ENCODE measurements at places on chromosomes 3 and 15.

DNA sequence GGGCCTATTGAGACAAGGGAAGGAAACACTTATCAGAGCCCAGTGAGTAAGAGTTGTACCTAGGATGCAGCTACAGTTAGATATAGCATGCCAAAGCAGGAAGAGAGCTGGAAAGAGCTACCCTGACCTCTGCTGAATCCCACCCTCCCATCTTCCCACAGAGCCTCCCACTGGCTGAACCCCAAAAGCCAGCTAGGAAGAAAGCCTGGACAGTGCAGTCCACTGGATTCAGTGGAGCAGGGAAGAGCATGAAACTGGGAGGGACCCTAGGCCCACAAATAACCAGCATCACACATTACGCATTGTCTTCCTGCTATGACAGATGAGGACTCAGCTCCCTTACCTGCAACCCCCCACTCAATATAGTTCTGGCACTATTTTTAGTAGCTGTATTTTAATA, 81.5 kb upstream of the AKAP13 start:
- no peak for DNase-seq

DNA sequence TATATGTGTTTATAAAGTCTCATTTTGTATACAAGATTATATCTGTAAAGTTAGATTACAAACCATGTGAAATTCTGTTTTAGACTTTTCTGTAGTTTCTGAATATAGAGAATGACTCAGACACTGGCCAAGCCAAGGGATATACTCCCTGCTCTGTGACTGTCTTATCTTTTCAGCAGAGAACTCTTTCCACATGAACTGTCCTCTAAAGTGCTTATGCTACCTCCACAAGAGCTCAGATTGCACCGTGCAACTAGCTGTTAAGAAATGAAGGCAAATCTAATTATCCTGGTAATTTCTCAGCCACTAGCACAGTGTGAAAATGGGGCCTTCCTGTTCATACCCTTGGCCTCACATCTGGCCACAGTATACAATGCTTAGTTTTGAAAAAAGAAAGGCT, 44.3 kb upstream of the CPNE4 start:
- no peak for DNase-seq

GRCh38 chr3:171711461-171712170, 98.7 kb downstream of the PLD1 start:
- DNase-seq: no peak

DNA sequence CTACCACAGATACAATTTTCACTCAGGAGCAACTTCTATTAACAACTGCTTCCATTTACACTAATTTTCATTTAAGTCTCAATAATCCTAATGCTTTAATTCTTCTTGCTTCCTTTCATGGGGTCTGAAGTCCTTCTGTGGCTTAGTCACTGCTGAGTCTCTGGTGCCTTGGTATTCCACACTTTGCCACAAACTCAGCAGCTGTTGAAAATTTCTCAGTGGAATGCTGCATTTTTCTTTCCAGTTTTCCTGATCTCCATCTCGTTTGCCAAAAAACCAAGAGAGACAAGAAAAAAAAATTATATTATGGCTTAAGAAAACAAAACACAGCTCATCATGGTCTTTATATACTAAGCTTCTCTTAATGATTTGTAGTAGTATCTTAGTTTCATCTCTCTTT, 269.2 kb upstream of the AZI2 start:
- DNase-seq: no peak

DNA sequence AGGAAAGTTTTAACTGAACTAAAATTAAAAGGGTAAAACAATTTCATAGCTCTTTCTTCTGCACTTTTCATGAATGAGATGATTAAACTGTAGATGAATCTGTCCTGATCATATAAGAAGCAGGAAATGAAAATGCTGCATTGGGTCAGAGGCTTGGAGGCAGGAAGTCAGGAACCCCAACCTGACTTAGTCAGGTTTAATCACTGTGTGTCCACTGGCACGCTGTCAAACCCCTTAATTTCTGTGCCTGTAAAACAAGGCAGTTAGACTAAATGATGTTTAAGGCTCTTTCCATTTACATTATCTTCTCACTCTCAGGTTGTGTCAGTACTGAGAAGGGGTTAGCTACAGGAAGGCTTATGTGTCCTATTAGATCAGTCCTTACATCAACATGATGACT, 193.3 kb upstream of the TTC14 start:
- peak; percentile 43 for DNase-seq

- DNase-seq: no peak
Observed at GRCh38 chr3:157094301-157094700, 65.6 kb downstream of the CCNL1 start.

GRCh38 chr3:180321534-180321933, 280.4 kb upstream of the TTC14 start:
- no peak for DNase-seq

DNA sequence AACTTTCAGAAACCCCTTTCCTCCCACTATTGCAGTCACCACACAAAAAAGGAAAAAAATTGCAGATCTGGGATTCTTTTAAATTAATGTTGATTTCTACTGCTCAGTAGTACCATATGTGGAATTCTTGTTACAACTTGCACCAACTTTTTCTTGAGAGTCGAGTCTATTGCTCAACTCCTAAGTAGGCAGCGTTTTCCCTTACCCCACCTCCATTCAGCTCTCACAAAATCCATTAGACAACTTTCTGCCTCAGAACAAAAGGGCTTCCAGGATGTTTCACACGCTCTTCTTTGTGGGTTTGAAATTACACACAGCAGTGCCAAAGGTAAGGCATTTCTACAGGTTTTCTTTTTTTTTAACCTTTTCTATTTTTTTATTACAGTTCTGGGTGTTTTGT, 179.5 kb downstream of the ANXA2 start:
- no peak for DNase-seq

DNA sequence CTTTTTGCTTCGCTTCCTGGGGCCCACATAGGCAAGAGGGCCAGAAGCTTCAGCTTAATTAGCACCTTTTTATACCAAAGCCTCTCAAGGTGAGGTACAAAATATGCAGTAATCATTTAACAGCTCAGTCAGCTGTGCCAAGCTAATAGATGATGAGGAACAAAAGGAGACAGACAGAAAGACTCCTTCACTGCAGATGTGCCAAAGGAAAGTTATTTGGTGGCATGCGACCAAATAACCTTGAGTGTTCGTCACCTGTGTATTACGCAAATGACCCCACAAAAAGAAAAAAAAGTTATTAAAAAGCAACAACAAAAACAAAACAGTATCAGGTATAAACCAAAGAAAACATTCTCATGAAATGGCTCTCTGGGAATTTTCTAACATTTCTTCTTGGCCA, 325.8 kb upstream of the IGF1R start:
- no peak for DNase-seq

DNA sequence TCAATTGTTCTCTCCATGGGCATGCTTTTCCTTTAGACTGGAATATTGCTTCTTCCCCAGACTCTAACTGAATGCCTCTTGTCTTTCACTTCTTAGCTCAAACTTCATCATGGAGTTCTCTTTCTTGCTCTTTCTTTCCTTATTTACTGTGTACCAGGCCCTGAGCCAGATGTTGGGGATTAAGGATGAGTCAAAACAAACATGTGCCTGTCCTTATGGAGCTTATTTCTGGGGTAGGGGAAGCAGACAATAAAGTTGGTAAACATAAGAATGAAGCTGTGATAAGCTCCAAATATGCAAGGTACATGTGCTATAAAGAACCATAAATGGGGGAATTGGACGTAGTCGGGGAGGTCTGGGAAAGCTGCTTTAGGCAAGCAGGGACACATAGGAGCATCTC, 145.8 kb downstream of the ALDH1A2 start:
- DNase-seq: no peak

DNA sequence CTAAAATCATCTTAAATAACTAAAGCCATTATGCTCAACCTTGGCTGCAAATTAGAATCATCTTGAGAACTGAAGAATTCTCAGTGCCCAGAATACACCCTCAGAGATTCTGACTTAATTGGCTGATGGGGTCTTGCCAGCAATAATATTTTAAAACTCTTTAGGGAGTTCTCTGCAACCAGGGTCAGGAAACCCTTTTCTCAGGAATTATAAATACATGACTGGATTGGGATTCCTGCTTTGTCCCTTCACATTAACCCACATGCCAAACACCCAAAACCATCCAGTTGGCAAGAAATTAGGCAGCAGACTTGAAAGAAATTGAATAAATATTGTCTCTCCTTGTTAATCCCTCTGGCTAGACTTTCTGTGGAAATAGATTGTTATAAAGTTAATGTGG, 482.3 kb upstream of the NECTIN3 start:
- DNase-seq: no peak

DNA sequence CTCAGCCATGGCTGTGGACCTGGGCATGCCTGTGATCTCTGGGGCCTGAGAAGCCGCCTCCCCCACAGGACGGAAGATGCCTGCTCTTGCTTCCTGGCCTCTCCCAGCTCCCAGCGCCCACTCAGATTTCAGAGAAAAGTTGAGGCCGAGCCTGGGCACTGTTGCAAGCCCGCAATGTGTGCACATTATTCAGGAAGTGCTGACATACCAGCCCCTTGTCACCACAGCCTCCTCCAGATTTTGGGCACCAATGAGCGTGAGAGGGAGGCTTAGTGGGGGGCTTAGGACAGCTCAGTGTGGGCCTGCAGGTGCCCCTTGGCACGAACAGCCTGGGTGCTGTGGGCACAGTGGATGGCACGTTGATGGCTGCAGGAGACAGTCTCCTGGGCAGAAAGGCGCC, 1400.9 kb upstream of the ALCAM start:
- DNase-seq: no peak

DNA sequence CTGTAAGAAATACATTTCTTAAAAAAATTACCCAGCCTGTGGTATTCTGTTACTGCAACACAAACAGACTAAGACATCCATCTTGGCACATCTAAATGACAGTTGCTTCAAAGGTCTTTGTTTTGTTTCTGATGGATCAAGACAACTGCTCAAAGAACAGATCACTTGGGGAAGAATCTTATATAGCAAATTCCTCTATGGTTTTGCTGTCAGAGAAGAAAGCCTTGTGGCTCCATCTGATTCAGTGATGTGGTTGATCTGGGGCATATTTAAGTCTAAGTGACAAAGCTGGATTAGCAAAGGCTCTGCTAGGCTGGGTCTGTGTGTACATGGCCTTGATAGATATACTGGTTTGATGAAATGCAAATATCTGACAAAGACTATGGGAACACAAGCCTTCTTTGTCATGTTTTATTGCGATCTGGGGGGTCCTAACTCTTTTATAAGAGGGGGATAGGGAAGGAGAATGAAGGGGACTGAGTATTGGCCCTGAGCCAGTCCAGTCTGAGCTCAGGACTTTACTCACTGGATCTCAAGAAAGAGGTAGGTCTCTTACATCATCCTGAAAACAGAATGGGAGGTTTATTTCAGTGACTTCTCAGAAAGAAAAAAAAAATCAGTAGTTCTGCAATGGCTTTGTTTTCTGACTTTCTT, 14.3 kb upstream of the LIMD1 start:
- DNase-seq: no peak

- peak; percentile 51 for DNase-seq
Observed at GRCh38 chr15:52677593-52678467, 1.4 kb downstream of the ATOSA start.

GRCh38 chr3:57777774-57778173, 21.7 kb downstream of the SLMAP start:
- DNase-seq: no peak

- DNase-seq: peak; percentile 85
Observed at GRCh38 chr3:151925876-151926275, 52.4 kb downstream of the SUCNR1 start.

DNA sequence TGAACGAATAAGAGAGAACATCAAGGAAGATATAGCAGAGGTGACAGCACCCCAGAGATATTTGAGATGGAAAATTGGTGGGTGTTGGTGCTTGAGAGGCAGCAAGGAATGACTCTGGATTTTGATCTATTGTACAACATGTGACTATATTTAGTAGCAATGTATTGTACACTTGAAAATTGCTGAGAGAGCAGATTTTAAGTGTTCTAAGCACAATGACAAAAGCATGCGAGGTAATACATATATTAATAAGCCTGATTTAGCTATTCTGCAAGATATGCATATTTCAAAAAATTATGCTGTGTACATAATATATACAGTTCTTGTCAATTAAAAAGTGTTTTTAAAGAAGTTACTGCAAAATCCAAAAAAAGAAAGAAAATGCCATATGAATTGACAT, 194.3 kb downstream of the SLC9A9 start:
- DNase-seq: no peak

DNA sequence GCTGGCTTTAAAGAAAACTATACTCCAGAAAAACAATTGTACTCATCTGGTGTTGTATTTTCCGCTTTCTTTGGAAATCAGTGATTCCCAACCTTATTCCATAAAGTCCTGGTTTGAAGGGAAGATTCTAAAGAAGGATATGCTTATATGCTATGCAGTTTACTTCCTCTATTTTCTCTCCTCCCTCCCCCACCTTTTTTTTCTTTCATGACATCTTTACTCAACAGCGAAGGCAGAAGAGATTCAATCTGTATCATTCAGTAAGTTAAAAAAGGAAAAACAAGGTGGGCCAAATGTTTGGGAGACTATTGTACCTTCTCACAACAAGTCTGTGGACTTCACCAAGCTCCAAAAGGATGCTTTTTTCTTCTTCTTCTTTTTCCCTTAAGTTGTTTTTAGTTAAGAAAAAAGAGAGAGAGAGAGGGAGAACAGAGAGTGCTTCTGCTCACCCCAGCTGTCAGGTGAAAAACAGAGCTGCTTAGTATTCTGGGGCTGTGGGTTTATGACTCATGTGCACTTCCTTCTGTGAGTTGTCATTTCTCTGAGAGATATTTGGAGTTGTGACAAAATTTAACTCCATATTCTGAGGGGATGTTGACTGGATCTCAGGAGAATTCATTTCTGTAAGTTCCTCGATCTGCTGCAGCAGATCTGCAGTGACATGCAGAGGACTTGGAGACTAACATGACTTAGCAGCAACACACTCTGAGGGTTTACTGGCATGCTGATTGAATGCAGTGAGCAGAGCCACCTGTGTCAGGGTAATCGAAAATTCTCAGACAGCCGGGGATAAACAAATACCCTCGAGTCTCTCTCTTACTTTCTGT, 70.7 kb downstream of the SSR3 start:
- peak; percentile 67 for DNase-seq

GRCh38 chr3:59771768-59772181, 722.0 kb upstream of the CFAP20DC start:
- DNase-seq: peak; percentile 30

Data from H4 (cell line).